ENCODE measurements at places on chromosomes 3 and 15.

DNA sequence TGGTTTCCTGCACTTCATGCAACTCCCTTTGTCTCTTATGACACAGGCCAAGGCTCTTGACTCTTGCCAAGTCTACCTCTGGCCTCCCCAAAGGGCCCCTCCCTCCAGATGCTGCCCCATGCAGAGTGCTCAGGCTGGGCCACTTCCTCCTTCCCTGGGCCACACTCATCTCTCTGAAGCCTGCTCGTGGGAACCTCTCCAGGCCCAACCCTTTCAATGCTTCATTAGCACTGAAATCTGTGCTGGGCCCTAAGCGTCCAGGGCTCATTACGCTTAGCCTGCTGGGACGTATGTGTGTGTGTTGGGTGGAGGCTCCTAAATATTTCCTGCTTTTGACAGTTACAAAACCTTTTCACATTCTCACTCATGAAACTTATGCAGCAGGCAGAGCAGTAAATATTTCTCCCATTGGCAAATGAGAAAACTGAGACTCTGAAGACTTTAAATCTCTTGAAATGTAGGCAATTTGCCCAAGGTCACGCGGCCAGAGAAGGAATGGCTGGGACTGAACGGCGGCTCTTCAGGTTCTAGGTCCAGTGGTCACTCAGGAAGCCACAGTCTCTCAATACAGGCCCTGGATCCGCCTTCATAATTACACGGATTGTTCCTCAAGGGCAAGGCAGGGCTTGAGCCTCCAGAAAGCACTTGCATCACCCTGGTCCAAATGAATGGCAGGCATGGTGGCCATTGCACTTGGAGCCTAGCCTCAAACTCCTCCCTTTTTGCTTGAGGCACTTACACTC, 241.7 kb upstream of the HES1 start:
- DNase-seq, result no peak

DNA sequence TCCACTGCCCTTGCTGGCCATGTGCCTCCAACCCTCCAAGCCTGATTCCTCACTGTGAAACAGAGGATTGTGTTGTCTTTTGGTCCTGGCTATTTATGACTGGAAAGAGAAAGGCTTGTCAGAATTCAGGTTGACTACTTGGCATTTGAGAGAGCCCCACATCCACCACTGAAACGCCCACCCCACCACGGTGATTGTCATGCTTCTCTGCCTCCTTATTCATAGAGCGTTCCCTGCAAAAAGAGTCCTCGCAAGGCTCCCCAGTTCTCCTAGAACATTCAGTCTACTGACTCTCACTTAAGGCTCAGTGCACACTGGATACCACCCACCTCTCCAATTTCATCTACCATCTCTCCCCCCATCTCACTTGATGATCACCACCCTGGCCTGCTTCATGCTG, 162.9 kb upstream of the WNT5A start:
- no peak for DNase-seq

DNA sequence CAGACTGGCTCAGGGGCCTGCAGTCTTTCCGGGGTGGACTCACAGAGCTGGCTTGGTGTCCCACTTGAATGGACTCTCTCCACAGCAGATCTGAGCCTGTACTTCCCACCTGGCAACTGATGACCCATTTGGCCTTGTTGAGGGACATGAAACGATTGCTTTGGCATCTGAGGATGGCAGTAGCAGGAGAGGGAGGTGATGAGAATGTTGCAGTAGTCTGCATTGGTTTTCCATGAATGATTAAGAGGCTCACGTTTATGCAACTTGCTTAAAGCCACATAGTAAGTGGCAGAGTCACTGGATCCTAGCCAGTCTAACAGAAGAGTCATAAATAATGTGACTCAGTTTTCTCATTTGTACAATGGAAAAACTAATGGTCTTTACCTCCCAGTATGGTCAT, 21.9 kb downstream of the IL20RB start:
- DNase-seq, result peak; percentile 73

DNA sequence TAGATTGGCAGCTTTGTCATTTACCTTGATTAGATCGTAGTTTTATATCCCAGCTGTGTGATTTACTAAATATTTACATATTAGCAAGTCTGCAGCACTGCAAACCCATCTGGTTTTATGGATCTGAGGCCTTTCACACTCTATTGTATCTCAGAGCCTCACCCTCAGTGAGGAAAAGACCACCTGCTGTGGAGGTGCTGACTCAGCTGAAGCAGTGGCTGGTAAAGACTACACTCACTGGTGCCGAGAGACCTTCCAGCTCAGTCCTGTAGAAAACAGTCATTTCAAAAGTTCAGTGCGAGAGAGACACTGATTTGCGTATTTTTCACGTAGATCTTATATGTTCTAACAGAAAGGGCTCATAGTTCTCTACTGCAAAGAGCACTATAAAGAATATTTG, 307.8 kb upstream of the TPM1 start:
- DNase-seq, result no peak

- peak; percentile 22 for DNase-seq
These were observed 328.3 kb downstream of the PLCL2 start for GRCh38 chr3:17213102-17213501.

DNA sequence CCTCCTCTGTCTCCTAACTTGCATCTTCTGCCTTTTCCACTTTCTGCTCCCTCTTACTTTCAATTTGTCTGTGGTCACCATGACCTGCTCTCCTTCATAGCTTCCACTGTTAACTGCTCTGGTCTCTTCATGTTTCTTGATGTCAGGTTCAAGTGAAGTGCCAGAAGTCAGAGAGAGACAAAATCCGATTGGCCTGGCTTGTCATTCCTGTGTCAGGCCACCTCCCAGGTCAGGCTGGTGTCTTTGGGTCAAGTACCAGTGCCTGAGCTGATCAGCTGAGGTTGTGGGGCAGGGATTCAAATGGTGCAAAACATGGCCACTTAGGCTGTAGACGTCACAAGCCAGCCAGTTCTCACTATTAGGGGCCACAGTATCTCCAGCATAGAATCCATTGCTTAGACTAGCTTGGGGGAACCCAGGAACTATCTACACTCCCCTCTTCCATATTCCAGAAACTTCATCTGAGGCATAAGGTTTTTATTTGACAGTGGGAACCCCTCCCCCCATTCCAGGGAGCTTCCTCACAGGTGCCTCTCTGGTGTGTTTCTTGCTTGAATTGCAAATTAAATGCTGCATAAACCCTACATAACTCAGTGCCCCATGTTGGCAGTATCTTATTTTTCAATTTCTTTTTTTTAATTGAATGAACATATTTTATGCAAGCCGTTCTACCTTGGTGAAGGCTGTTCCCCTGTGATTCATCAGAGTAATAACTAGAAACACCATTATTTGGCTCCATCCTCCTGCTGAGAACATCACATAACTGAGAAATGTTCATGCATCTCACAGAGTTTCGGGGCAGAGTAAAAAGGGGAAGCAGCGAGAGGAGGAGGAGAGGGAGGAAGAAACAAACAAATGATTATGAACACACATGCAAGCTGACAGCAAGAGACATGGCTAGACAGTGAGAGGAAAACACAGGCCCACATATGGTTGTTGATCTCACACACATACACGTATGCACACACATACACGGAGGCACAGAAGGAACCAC, 175.8 kb downstream of the TLE3 start:
- DNase-seq, result no peak

GRCh38 chr3:190012314-190012782, 108.3 kb downstream of the P3H2 start:
- DNase-seq, result peak; percentile 61

DNA sequence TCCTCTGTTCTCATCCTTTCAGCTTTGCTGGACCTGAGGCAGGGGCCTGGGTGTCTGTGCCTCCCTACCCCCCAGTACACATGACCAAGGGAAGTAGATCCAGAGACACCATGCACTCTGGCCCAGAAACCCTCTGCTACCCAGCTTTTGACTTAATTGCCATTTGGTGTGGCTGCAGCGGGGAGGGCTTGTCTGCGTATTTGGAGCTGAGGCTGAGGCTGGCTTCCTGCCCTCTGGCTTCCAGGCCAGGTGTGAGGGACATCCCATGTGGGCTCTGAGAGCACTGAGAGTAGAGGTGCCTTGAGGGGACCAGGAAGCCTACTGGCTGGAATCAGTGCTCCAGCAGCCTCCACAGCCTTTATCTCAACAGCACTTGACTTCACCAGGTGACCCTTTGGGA, 26.9 kb downstream of the PPCDC start:
- DNase-seq, result no peak

DNA sequence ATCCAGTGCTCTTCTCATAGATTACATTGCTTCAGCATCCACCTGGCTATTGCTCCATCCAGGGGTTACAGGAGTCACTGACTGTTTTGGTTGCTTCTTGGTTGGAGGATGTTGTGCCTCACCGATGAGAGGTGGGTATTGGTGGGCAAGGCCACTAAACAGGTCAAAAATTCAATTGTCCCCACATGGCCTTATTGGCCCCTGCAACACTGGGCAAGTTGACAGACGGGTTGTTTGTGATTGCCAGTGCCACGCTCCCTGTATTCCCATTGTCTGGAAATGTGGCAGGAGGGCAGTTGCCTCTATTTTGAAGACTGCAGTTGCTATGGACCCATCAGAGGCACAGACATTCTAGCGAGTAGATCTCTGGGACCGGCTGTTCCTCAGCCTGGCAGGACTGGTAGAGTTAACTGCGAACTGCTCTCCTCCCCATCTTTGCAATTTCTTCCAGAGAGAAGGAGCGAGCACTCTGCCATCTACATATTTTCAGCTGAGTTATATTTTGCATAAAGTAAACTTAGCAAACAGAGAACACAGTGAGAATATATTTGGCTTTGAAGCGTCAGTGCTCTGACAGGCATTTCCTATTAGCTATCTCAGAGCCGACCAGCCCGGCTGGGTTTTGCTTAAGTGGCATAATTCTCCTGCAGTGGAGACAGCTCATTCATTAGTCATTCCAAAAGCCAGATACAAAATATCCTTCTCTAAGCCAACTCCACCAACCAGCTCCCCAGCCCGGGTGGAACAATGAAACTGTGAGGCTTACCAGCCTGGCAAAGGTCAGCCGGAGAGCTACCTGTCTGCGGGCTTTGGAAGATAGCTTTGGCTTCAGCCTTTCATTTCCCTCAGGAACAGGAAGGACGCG, 26.0 kb upstream of the MAGEF1 start:
- peak; percentile 76 for DNase-seq

DNA sequence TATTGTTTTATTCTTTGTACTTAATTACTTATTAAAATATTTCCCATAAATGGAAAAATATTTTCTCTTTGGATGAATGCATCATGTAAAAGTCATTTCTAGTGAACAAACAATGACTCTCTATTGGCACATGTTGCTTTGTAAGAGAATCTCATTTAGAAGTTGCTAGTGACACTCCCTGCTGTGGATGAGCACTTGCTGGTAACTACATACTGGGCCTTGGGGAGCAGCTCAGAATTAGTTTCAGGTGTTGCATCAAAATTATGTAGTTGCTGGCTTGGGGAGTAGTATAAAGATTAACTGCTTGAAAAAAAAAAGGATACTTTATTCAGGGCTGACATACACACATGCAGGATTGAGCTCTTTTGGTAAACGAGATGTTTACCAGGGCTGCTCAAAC, 80.3 kb upstream of the KCNAB1 start:
- no peak for DNase-seq

DNA sequence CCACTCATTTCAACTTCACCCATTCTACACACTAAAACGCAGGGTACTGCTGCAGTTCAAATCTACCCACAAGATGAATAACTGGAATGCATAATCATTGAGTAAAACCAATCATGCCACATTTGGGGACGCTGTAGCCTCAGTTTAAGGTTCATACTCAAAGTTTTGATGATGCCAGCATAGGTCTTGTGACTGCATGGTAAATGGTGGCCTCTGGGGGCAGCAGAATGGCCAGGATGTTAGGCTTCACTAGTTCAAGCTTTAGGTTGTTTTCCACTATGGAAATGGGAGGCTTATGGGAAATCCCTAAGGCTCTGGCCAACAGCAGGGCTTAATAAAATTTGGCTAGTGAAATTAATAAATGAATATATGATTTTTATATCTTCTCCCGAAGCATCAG, 104.3 kb upstream of the TSC22D2 start:
- DNase-seq, result no peak

GRCh38 chr3:30020380-30020779, 586.0 kb upstream of the TGFBR2 start:
- DNase-seq, result no peak

GRCh38 chr3:169863458-169863899, 6.3 kb downstream of the LRRC31 start:
- peak; percentile 60 for DNase-seq

GRCh38 chr3:106251160-106251892, 382.5 kb upstream of the CBLB start:
- no peak for DNase-seq

GRCh38 chr15:49238342-49238741, 68.3 kb downstream of the GALK2 start:
- peak; percentile 96 for DNase-seq

DNA sequence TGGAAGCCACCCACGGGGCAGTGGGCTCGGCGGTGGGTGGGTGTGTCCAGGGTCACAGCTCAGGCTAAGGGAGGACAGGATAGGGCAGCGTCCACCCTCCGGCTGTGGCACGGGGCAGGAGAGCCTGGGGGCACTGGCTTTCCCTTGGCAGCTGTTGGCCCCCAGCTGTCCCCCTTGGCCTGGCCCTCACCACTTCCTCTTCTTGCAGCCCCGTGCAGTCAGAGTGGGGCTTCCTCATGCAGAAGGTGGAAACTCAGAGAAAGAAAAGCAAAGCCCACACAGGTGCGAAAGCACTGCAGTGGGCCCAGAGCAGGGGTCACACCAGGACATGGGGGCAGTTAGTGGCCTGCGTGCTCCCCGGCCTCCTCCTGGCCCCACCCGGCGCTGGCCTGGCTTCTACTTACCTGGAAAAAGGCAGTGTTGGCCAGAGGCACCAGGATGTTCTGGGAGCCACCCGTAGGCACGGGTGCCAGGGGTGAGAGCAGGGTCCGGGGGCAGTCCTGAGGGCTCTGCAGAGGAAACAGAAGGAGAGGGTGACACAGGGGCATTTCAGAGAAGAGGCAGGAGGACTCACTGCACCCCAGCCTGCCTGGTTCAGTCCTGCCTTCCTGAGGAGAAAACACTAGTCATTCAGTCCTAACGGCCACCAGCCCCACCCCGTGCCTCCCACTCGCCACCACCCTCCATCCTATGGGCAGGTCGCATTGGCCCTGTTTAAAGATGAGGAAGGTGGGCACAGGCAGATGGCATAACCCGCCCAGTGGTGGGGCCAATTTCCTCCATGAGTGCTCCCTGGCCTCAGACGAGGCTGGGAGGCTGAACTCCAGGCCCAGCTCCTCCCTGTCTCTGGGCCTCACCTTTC, 28.3 kb downstream of the PLXND1 start:
- no peak for DNase-seq

DNA sequence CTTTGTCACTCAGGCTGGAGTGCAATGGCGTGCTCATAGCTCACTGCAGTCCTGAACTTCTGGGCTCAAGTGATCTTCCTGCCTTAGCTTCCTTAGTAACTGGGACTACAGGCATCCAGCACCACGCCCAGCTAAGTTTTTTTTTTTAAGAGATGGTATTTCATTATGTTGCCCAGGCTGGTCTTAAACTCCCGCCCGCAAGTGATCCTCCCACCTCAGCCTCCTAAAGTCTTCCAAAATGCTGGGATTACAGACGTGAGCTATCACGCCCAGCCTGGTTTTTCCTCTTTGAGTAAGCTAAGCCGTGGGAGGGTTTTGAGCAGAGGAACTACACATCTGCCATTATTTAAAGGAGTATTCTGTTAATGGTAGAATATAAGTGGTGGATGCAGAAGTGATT, 7.4 kb upstream of the LRRFIP2 start:
- no peak for DNase-seq
